ENCODE measurements at places on chromosomes 5 and 9.

- no peak for DNase-seq
Measured at GRCh38 chr5:170769898-170770416, 13.6 kb upstream of the GABRP start.

GRCh38 chr5:159341145-159341544, 10.9 kb upstream of the IL12B start:
- no peak for DNase-seq

GRCh38 chr5:135103575-135103853, 69.5 kb upstream of the PITX1 start:
- DNase-seq = no peak

GRCh38 chr5:177491429-177491945, 5.9 kb downstream of the PDLIM7 start:
- no peak for DNase-seq

DNA sequence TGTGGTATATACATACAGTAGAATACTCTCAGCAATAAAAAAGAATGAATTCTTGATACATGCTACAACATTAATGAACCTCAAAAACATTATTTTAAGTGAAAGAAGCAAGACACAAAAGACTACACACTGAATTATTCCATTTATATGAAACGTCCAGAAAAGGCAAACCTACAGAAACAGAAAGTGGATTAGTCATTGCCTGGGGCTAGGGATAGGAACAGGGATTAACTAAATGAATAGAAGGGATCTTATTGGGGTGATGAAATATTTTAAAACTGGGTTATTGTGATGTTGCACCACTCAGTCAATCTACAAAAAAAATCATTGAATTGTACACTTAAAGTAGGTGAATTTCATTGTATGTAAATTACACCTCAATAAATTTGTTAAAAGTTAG, 326.7 kb downstream of the PIK3R1 start:
- DNase-seq = no peak

DNA sequence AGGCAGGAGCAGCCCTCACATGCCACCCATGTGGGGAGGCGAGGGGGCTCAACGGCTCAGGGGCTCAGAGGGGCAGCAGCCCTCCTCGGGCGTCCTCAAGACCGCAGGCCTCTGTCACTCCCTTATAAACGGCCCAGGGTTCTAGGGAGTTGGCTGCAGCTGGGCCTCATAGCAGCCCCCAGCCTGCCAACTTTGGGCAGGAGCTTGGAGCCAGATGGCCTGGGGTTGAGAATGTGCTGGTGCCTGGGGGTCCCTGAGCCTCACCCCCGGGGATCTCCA, 51.0 kb upstream of the RNU6ATAC start:
- no peak for DNase-seq

DNA sequence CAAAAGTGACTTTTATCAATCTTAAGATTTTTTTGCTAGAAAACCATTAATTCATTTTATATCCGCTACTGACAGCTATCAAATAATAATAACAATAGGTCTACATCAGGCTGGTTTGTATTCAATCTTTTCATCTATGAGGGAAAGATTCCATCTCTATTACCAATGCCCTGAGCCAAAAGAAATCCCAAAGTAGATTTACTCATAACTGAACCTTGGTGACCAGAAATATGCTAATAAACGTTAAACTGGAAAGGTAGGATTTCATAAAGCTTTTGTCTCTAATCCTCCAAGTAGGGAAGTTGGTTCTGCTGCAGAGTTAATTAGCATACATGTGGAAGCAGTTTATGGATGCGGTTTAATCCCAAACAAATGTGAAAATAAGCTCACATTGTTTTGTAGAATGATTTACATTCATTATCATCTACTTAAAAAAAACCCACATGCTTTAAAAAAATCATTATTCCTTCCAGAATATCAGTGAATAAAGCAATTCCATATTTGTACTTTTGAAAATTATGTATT, 715.5 kb downstream of the CETN3 start:
- DNase-seq = no peak

- DNase-seq = peak; percentile 7
Measured at GRCh38 chr9:106487266-106487665, 375.7 kb upstream of the ZNF462 start.

GRCh38 chr5:109786206-109786855, 96.6 kb downstream of the MAN2A1 start:
- DNase-seq = no peak

DNA sequence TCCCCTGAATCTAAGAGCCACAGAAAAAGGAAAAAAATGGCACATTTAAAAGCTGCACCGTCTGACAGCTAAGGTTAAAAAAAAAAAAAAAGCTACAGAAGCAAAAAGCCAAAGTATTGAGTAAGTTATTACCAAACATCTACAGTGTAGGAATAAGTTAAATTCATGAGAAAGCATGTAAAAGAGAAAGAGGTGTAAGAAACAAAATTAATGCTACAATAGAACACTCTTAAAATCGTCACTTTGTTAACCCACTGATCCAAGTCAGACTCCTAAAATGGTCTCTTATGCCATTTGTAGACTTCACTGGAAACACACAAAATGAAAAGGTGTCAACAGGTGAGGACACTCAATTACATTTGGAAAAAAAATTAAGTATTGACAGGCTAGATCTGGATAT, 120.2 kb downstream of the SSBP2 start:
- no peak for DNase-seq
